Stimulated activated CD4-positive, alpha-beta T cell treated with anti-CD3 and anti-CD28 coated beads, Interleukin-1b, Interleukin-23, amount 100 ng/mL, for 1 hour (primary cell): ENCODE measurements at places on chromosomes 1 and 21.

DNA sequence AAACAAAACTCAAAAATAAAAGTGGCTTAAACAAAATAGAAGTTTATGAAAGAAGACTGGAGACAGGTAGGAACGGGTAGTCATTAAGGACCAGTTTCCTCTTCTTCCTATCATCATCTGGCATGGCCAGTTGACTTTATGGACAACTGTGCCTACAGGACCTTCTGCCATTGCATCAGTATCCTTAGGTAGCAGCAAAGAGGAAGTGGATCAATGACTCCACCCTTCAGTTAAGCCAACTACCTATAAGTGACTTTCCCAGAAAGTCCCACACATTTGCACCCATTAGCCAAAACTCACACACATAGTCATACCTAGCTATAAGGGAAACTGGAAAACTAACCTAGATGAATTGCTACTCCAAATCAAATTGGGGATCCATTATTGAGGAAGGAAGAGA is 51.7 kb downstream of the RASAL2 start:
- no peak for DNase-seq

- DNase-seq, result no peak
Measured at GRCh38 chr1:186420923-186421322, 40.0 kb downstream of the PDC start.

DNA sequence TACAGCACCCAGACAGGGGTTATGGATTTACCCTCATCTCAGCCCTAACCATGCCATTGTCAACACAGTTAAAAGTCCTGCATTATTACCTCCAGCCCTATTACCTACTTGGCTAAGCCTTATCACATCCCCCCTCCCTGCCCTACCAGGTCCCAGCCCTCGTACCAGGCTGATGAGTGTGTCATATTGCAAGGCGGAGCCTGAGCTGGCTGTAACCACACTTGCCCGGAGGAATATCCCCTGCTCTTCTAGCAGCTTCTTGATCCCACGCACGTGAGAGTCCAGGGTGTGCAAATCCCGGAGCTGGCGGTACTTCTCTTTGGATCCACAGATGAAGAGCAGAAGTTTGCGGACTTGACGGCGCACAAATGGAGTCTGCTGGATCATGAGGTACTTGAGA is 87.4 kb downstream of the UBR4 start:
- DNase-seq, result no peak

DNA sequence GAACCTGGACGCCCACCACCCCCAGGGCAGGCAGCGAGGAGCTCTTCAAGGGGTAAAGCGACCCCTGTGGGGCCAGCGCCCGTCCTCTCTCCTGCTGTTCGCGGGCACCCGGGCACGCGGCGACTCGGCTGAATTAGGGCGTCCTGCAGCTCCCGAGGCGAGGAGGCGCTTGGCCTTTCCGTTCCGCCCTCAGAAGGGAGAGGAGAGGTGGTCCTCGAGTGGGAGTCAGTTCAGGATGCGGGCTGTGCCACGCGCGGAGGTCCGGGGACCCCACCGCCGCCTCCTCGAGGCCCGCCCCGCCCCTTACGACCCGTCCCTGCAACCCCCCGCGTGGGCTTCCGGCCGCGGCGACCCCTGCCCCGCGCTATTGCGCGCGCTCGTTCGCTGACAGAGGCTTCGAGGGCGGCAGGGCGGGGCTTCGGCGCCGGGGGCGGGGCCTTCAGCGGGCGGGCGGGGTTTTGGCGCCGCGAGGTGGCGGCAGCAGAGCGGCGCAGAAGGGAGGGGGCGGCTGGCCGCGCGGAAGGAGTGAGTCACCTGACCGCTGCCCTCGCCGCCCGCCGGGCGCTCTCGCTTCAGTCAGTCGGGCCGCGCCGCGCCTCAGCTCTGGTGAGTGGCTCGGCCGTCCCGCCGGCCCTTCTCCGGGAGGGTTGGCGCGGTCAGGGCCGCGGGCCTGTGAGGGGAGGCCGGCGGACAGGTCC is at the start of gene BACH1:
Gene BACH1 (plus strand): TSS at position 575 of the 698 bp plus-strand sequence. CDS start 22,359 bp downstream, outside the sequence.
- peak; percentile 89 for DNase-seq

DNA sequence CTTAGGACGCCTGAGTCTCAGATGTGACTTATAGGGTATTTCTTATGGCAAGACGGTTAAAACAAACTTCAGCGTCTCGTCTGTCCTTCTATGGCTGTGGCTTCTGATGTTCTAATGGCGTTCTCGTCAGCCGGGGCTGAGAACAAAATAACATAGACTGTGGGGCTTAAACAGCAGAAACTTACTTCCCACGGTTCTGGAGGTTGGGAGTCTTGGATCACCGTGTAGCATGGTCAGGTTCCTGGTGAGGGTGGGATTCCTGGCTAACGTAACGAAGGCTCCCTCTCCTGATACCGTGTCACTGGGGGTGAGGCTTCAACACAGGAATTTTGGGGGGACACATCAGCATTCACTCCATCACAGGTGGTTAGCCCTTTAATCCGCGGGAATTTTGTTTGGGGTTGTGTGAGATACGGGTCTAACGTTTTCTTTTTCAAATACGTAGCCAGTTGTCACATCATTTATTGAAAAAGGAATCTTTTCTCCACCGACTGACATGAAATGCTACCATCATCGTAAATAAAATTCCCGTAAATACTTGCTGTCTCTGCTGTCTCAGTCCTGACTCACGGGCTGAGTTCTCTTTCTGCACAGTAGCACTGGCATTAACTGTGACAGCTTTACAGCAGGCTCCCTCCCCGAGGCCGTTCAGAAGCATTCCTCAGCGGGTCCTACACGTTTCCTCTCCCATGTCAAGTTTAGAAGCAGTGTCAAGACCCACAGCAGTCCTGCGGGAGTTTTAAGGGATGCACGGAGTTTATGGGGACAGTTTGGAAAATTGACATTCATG is 8.1 kb upstream of the POFUT2 start:
- no peak for DNase-seq

GRCh38 chr1:100710906-100711682 is 8.4 kb upstream of the VCAM1 start:
- no peak for DNase-seq

GRCh38 chr1:27136236-27136551 is 18.7 kb downstream of the SLC9A1 start:
- no peak for DNase-seq

DNA sequence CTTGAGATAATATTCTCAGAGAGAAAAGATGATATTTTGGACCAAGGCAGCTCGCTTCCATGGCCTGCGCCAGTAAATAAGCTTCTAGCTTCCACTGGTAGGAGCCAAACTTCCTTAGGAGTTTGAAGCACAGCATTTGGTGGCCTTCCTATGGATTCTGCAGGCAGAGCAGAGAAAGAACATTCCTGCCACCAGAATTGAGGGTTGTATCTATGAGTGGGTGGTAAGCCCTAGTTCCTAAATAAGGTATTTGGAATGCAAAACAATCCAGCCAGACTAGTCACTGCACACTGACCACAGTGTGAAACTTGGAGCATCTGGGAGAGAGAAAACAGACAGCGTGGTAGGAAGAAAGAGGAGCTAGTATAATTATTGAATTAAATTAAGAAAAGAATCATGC is 54.1 kb upstream of the BCAR3 start:
- no peak for DNase-seq

DNA sequence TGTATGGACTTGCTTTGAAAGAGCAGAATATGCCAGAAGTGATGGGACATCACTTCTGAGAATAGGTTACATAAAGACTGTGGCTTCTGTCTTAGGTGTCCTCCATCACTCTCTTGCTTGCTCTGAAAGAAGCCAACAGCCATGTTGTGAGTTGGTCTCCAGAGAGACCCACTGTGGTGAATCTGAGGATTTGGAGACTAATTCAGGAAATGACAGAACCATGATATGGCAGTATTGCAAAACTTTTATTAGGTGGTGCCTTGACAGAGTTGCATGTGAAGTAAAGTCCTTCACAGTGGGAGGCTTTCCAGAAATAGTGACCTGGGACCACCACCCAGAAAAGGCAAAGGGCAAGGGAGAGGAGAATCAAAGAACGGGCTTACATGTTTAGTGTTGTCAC is 628.6 kb downstream of the KCNT2 start:
- no peak for DNase-seq
